Esophagus squamous epithelium (tissue), 5 donors: ENCODE measurements at places on chromosomes 6 and 20.
A peak's percentile ranks its signal among the peaks of the same experiment; 100 is the strongest.

DNA sequence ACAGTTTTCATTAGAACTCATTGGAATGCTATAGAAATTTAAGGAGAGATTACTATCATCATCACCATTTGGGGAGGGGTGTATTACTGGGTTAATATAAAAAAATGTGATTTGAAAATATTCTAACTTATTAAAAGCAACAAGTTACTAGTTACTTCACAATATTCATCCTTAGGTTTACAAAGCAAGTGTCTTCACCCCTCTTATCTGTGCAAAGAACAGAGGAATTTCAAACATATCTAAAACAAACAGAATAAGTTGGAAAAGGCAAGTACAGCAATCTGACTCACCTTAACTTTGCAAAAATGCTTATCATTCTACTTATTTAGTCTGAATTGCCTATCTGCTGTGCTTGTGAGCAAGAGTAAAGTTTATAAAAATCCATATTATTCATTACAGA lies 32.9 kb downstream of the DCBLD1 start:
- DNase-seq, result no peak

- no peak for DNase-seq
Observed at GRCh38 chr20:17808357-17808756, 108.6 kb downstream of the BANF2 start.

DNA sequence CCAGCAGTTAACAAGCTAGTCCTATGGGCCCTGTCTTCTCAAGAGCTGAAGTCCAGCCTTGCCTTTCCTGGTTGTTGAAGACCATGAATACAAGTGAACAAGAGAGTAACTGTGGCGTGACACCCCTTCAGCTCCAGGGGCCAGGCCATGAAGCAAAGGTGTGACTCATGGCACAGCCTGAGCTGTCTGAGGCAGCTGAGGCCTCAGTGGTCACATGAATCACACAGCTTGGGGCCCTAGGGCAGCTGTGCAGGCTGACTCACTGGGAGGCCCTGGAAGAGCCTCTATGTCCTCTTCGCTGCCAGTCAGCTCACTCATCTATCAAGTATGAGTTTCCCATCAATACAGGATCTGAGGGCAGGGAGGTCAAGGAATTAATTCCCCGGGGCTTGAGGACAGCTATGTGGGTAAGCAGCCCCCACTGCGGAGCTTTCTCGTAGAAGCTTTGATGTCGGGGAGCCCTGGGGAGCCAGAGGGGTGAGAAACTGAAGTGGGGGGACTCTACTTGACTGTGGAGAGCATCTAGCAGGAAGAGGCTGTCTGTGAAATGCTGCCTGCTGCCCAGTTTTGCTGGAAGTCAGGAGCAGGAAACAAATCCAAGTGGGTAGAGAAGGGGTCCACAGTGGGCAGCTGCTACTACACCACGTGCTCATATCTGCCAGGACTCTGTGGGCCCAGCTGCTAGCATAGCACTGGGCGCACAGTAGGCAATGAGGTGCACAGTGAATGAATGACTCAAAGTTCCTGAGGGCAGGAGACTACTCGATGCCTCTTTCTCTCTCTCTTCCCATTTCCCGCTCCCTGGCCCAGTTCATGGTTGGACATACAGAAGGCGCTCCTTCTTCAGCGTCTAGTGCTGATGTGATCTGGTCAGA lies 13.7 kb upstream of the FAM83C start:
- peak; percentile 17 for DNase-seq

GRCh38 chr6:22940581-22941290 lies 371.4 kb downstream of the HDGFL1 start:
- DNase-seq, result no peak

GRCh38 chr6:84772428-84773132 lies 8.2 kb upstream of the TBX18 start:
- DNase-seq, result no peak
